ENCODE measurements at places on chromosomes 2 and 18. TPM values are rescaled to one million over a fixed set of nuclear protein-coding genes. Genes with fewer than 3 reads are reported as not detected.

ZBTB7C gene
- total RNA-seq = 6.3 TPM

HRH4 gene
- 0.30 TPM for total RNA-seq

IL1R2 gene
- total RNA-seq = 15.6 TPM

ASPRV1 gene
- total RNA-seq = 39.5 TPM

SLC23A3 gene
- total RNA-seq = 1.5 TPM

MORN2 gene
- 12.5 TPM for total RNA-seq

AFF3 gene
- 8.1 TPM for total RNA-seq

DAW1 gene
- total RNA-seq = not detected

LIPG gene
- total RNA-seq = 8.1 TPM

LAMA1 gene
- 2.4 TPM for total RNA-seq

MATN3 gene
- total RNA-seq = 0.30 TPM

GKN1 gene
- not detected for total RNA-seq

Data from skin of body (tissue), 3 donors.